Stimulated activated CD8-positive, alpha-beta memory T cell treated with anti-CD3 and anti-CD28 coated beads, Interleukin-7, amount 100 ng/mL, for 1 hour (primary cell): ENCODE measurements at places on chromosomes 5 and 9.

DNA sequence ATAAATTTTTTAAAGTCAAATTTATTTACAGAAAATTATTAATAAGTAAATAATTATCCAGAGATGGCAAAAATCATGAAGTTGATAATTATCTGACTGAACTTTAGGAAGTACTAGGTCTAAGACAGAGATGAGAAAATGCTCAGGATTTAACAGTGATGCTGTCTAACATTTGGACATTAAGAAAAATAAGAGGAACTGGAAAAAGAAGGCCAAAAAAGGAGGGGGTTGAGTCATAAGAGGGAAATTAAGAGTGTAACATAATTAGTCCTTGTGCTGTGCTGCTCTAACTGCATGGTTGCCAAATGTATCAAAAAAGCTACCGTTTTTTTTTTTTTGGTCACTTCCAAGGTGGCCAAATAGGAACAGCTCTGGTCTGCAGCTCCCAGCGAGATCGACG is 35.4 kb upstream of the TUT7 start:
- DNase-seq: no peak

- DNase-seq: no peak
Measured at GRCh38 chr5:171295801-171296200, 13.2 kb upstream of the TLX3 start.

DNA sequence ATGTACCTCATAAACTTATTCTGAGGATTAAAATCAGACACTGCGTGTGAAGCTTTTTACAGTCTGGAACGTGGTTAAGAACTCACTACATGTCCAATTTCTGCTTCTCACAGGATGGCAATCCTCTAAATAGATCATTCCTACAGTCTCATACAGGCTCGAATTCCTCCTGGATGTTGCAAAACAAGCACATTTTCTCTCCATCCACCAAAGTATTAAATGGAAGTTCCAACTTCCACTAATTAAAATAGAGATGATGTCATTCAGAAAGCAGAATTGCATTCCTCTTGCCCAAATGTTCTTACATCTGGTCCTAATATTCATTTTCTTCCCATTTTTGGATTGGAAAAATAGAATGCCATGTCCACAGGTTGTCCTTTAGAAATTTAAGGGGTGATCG is 145.5 kb upstream of the PCA3 start:
- DNase-seq: no peak

DNA sequence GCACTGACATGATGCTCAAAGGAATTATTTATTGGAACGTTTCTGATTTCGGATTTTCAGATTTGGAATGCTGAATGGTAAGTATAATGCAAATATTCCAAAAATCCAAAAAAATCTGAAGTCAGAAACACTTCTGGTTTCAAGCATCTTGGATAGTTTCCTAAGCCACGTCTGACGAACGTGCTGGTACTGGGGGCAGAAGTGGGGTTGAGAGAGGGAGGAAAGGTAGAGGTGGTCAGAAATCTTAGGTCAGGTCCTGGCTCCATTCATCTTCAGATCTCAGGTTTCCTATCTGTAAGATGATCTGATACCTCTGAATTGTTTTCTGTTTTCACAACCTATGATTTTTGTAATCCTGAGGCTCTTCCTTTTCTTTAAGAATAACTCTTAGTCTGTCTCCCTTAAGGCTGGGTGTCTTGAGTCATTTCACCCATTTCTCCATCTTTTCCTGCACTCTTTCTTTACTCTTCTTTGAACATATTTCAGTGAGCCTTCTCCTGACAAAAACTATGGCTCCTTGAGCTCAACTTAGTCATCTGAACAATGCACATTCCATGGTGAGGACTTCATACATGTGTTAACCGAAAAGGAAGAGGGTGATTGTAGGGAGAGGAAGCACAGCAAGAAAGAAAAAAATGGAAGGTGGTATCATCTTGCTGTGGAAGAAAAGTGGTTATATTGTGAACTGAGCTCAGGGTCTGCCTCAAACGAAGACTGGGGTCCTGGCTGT is 3.3 kb downstream of the SGCD start:
- DNase-seq: no peak

DNA sequence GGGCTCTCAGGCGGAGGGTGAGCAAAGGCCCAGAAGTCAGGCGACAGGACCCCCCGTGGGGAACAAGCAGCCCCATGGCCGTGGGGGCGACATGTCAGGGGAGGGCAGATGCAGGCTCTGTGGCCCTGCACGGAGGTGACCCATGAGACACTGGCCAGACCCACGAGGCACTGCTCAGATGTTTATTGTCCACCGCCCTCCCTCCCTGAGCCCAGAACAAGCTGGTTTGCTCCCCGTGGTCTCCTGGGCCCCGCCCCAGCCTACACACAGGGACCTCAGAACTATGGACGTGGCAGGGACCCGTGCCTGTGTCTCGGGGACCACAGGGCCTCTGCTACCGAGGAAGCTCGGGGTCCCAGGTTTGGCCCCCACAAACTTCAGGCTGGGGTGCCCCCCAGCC is 1.9 kb downstream of the FUT7 start:
- DNase-seq: no peak
